ENCODE measurements at places on chromosomes 6 and 20. TPM values are rescaled to one million over a fixed set of nuclear protein-coding genes. Genes with fewer than 3 reads are reported as not detected.

Gene CST4
- 56.8 TPM for total RNA-seq

Gene COL19A1
- total RNA-seq, result 1.6 TPM

Gene MAP3K5
- total RNA-seq, result 4.7 TPM

Gene PXDC1
- total RNA-seq, result 23.6 TPM

Gene CCN6
- not detected for total RNA-seq

Gene HDGFL1
- not detected for total RNA-seq

Gene CDC5L
- 23.3 TPM for total RNA-seq

Gene DNAH8
- 0.05 TPM for total RNA-seq

Gene FAM83C
- total RNA-seq, result not detected

Gene MICAL1
- 49.7 TPM for total RNA-seq

Gene BMP6
- 1.8 TPM for total RNA-seq

Gene HMGN4
- total RNA-seq, result 31.7 TPM

DNA sequence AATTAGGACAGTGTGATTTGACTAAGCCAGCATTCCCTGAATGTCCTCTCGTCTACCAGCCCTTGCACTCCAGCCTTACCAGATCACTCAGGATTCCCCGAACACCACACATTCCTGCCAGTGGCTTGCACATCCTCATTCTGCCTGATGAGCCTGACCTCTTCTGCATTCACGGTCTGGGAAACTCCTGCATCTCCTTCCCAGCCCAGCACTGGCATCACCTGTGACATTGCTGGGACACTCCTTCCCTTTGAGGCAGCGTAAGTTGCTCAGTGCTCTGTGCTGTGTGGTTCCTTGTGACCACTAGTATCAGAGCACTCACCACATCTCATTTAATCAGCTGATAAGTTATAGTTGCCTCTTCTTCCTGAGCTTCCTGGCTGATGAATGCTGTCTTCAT lies 17.3 kb downstream of the NCOA7 start:
- H3K4me3 ChIP-seq, result no peak overlapping the region
- H3K27me3 ChIP-seq, result no peaks in the 10 kb centered on the region
- no peak for DNase-seq
- peaks cover 31% of the 10 kb centered on the region for H3K4me1 ChIP-seq

DNA sequence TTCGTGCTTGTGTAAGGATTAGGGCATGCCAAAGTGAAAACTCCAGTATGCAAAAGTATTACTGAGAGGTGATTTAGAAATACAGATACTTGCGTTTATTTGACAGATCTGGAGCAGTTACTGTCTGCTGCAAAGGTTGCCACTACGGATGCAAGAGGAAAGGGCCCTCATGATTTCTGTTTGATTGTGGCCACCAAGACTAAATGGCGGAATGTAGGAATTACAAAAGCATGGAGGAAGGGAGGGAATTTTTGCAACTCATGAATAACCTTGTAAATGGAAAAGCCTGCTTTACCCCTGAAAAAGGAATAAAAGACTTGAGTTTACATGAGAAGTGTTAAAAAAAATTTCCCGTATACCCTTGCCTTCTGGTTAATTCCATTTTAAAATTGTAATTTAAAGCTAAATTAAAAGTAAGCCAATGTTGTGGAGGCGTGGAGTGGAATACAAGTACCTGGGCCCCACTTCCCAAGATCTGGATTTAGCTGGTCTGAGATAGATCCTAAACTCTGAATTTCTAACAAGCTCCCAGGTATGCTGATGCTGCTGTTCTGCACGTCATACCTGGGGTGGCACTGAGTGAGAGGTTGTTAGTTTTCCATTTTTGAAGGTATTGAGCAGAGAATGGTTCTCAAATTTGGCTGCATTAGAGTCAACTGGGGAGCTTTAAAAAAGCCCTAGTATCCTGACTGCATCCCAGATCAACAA lies 56.6 kb upstream of the NKX2-2 start:
- no peaks in the 10 kb centered on the region for H3K4me1 ChIP-seq
- H3K27me3 ChIP-seq, result peaks cover 62% of the 10 kb centered on the region
- no peak overlapping the region for H3K27ac ChIP-seq
- no peaks in the 10 kb centered on the region for H3K36me3 ChIP-seq

- no peak for DNase-seq
- no peaks in the 10 kb centered on the region for H3K27me3 ChIP-seq
- H3K36me3 ChIP-seq, result no peaks in the 10 kb centered on the region
- no peak overlapping the region for H3K27ac ChIP-seq
- H3K4me1 ChIP-seq, result no peaks in the 10 kb centered on the region
Measured at GRCh38 chr6:1461207-1461606, 71.8 kb downstream of the FOXF2 start.

DNA sequence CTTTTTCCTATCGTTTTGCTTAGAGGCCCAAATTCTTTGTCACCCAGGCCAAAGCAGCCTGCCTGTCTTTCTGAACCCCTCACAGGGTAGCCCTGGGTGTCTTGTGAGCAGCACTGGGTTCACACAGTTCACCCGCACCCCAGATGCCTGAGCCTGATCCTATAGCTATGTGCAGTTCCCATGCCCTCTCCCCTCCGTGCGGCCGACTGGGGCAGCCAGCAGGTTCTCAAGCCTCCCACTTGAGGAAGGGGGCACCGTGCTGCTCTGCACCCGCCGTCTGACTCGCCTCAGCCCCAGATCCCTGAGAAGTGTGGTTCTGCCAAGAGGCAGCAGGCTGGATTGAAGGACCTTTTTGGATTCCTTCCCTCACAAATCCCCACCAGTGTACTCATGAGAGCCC lies 89.0 kb downstream of the PSMB1 start:
- peaks cover 4% of the 10 kb centered on the region for H3K4me1 ChIP-seq
- H3K36me3 ChIP-seq, result no peaks in the 10 kb centered on the region
- no peak overlapping the region for H3K27ac ChIP-seq

DNA sequence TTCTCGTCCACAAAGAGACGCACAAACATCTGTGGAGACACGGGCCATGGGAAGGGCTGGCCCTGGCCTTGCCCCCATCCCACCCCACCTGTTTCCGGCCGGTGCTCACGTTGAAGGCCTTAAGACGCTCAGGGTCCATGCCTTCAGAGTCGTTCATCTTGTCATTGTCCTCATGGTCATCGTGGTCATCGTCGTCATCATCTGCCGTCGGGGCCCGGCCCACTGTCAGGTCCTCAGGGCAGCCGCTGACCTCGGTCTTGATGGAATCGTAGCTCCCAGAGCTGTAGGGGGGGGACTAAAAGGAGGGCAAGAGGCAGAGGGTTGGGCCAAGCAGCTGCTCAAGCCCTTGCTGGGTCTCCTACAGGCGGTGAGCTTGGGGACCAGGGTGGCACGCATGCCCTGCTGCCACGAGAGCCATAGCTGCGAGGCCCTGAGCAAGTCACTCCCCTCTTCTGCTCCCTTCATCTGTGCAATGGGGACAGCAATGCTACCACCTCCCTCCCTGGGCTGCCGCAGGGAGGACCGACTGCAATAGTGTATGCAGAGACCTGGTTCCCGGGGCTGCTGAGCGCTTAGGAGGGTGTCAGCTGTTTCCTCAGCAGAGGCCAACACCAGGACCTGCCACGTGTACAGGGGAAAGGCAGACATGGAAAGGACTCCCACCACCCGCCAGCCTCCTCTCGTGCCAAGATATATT lies 95.5 kb downstream of the ASXL1 start:
- no peak for DNase-seq
- no peaks in the 10 kb centered on the region for H3K27me3 ChIP-seq
- H3K4me3 ChIP-seq, result no peak overlapping the region

- H3K4me3 ChIP-seq, result no peak overlapping the region
- no peaks in the 10 kb centered on the region for H3K36me3 ChIP-seq
- H3K27ac ChIP-seq, result no peak overlapping the region
- H3K4me1 ChIP-seq, result peaks cover 6% of the 10 kb centered on the region
- peak; percentile 49 for DNase-seq
Measured at GRCh38 chr6:170031684-170032121, 259.2 kb downstream of the DLL1 start.

- peaks cover 3% of the 10 kb centered on the region for H3K36me3 ChIP-seq
- no peak overlapping the region for H3K4me3 ChIP-seq
- H3K4me1 ChIP-seq, result peaks cover 16% of the 10 kb centered on the region
- no peak for DNase-seq
- H3K27me3 ChIP-seq, result peaks cover 4% of the 10 kb centered on the region
- no peak overlapping the region for H3K27ac ChIP-seq
Measured at GRCh38 chr6:169424149-169424804, 170.6 kb upstream of the THBS2 start.

GRCh38 chr6:157585274-157586087 lies 204.5 kb downstream of the ZDHHC14 start:
- H3K36me3 ChIP-seq, result peaks cover 7% of the 10 kb centered on the region
- no peaks in the 10 kb centered on the region for H3K27me3 ChIP-seq
- peak overlapping the region; percentile 66 for H3K27ac ChIP-seq

- H3K27me3 ChIP-seq, result no peaks in the 10 kb centered on the region
- H3K4me1 ChIP-seq, result no peaks in the 10 kb centered on the region
- no peak overlapping the region for H3K4me3 ChIP-seq
- no peaks in the 10 kb centered on the region for H3K36me3 ChIP-seq
- no peak overlapping the region for H3K27ac ChIP-seq
Measured at GRCh38 chr20:16175322-16175961, 397.8 kb downstream of the KIF16B start.

GRCh38 chr20:60966766-60967165 lies 285.3 kb upstream of the CDH4 start:
- H3K4me3 ChIP-seq, result no peak overlapping the region
- H3K36me3 ChIP-seq, result no peaks in the 10 kb centered on the region
- DNase-seq, result no peak
- H3K4me1 ChIP-seq, result no peaks in the 10 kb centered on the region
- H3K27me3 ChIP-seq, result peaks cover 4% of the 10 kb centered on the region

DNA sequence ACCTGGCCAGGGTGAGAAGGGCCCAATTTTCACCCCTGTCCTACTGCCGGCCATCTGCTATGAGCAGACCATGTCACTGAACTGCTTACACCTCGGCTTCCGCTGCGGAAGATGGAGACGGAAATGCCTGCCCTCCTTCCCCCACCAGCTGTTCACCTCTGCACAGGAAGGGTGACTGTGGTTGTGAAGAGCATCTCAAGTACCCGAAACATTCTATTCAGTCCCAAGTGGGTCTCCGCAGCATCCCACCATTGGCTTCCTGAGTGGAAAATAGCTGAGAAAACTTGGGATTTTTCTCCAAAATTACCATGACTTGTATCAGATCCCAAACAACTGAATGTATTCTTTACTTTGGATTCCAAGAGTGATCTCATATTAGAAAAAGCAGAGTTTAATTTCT lies 16.1 kb downstream of the DOK5 start:
- no peaks in the 10 kb centered on the region for H3K27me3 ChIP-seq
- no peak for DNase-seq
- no peak overlapping the region for H3K4me3 ChIP-seq
- no peaks in the 10 kb centered on the region for H3K4me1 ChIP-seq
- no peaks in the 10 kb centered on the region for H3K36me3 ChIP-seq

GRCh38 chr6:127435626-127436220 lies 23.5 kb downstream of the KIAA0408 start:
- no peaks in the 10 kb centered on the region for H3K36me3 ChIP-seq
- H3K27ac ChIP-seq, result no peak overlapping the region
- H3K4me3 ChIP-seq, result no peak overlapping the region
- no peaks in the 10 kb centered on the region for H3K27me3 ChIP-seq
- H3K4me1 ChIP-seq, result no peaks in the 10 kb centered on the region
- DNase-seq, result no peak

DNA sequence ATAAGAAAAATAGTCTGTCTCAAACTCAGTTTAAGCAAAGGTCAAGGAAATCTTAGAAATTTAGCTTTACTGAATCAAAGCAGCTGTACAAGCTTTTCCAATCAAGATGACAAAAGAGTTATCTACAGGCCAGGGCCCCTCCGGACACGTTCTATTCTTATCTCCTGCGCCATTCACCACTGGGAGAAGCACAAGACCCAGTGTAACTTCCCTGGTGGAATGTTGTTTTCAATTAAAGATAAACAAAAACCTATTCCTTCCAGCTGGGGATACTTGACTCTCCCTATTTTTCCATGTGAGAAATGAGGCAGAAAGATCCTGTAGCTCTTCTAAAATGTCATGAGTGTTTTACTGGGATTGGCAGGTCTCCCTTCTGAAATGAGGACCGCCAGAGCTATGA lies 123.3 kb downstream of the TBX18 start:
- H3K4me1 ChIP-seq, result peaks cover 4% of the 10 kb centered on the region
- no peak overlapping the region for H3K27ac ChIP-seq
- H3K36me3 ChIP-seq, result no peaks in the 10 kb centered on the region
- no peak for DNase-seq

- H3K4me3 ChIP-seq, result no peak overlapping the region
- no peaks in the 10 kb centered on the region for H3K36me3 ChIP-seq
- peaks cover 66% of the 10 kb centered on the region for H3K4me1 ChIP-seq
- no peak for DNase-seq
Measured at GRCh38 chr20:39853050-39853449, 836.0 kb downstream of the MAFB start.

DNA sequence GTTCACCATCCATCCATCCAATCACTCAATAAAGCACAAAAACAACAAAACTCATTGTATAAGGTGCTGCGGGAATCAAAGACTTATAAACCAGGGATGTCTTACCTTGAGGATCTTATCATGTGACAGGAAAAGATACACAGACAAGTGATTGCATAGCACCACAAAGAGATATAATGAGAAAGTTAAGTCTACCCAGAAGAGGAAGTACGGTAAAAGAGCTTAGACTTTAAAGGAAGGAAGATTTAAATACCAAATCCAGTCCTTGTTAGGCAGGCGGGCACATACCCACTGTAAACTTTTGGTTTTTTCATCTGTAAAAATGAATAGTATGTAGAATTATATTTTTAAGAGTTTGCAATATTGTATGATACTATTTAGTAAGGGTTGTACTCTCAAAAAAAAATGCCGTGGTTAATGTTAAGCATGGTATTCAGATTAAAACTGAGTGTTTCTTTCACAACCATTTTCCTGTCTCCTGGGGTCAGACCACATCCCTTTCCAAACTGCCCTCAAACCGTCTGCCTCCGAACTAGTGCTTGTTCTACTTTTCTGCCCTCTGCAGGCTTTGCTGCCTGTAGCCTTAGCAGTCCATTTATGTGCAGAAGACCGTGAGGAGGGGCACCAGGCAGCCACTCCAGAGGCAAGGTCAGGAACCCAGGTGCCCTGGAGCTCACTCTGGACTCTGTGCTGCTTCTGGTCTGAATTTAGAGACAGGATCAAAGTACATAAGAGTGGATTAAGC lies 179.5 kb upstream of the SYNDIG1 start:
- H3K27me3 ChIP-seq, result peaks cover 15% of the 10 kb centered on the region
- H3K4me3 ChIP-seq, result no peak overlapping the region
- H3K27ac ChIP-seq, result no peak overlapping the region
- DNase-seq, result no peak

DNA sequence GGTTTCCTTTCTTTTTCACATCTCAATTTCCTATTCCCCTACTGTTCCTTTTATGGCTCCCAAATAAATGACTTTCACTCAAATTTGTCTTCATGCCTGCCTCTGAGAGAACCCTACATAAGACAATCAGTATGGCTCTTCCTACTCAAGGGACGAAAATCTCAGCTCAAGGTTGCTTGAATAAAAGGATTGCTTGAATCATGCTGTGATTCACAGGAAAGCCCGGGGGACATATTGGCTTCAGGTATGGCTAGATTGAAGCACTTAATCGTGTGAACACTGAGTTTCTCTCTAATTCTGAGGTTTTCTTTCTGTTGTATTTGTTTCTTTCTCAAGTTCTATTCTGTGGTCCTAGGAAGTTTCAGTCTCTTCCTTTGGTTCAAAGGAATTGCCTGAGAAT lies 140.3 kb upstream of the SULF2 start:
- peaks cover 14% of the 10 kb centered on the region for H3K27me3 ChIP-seq
- no peaks in the 10 kb centered on the region for H3K36me3 ChIP-seq

- peaks cover 7% of the 10 kb centered on the region for H3K27me3 ChIP-seq
- DNase-seq, result no peak
- H3K36me3 ChIP-seq, result no peaks in the 10 kb centered on the region
- no peak overlapping the region for H3K4me3 ChIP-seq
- no peaks in the 10 kb centered on the region for H3K4me1 ChIP-seq
Measured at GRCh38 chr20:11544029-11544678, 373.5 kb upstream of the BTBD3 start.

- H3K4me3 ChIP-seq, result no peak overlapping the region
- peaks cover 60% of the 10 kb centered on the region for H3K4me1 ChIP-seq
- peaks cover 37% of the 10 kb centered on the region for H3K36me3 ChIP-seq
- no peaks in the 10 kb centered on the region for H3K27me3 ChIP-seq
- H3K27ac ChIP-seq, result no peak overlapping the region
Measured at GRCh38 chr6:111767752-111768430, 105.4 kb downstream of the FYN start.

Data from type B pancreatic cell (in vitro differentiated cells).